Natural killer cell treated with Interleukin-12 subunit alpha and Interleukin-12 subunit beta and Interleukin-15 and Interleukin-18, amount 100 ng/mL, for 72 hours (primary cell): ENCODE measurements at places on chromosomes 2 and 18. TPM values are rescaled to one million over a fixed set of nuclear protein-coding genes. Genes with fewer than 3 reads are reported as not detected.

Gene CCDC74A
- total RNA-seq = 2.5 TPM

Gene BUB1
- 103 TPM for total RNA-seq

Gene SKOR2
- total RNA-seq = not detected

Gene ALPP
- not detected for total RNA-seq

Gene SLC25A12
- total RNA-seq = 23.0 TPM
